H4 (cell line): ENCODE measurements at places on chromosomes 2 and 18. TPM values are rescaled to one million over a fixed set of nuclear protein-coding genes. Genes with fewer than 3 reads are reported as not detected.
A peak's percentile ranks its signal among the peaks of the same experiment; 100 is the strongest.

GRCh38 chr2:126399001-126399400 lies 257.0 kb upstream of the GYPC start:
- no peak for DNase-seq

The DAW1 gene
- not detected in 2 replicates for total RNA-seq

The SCYGR3 gene
- not detected in 2 replicates for total RNA-seq

GRCh38 chr2:20173064-20173463 lies 51.9 kb downstream of the SDC1 start:
- no peak for DNase-seq

DNA sequence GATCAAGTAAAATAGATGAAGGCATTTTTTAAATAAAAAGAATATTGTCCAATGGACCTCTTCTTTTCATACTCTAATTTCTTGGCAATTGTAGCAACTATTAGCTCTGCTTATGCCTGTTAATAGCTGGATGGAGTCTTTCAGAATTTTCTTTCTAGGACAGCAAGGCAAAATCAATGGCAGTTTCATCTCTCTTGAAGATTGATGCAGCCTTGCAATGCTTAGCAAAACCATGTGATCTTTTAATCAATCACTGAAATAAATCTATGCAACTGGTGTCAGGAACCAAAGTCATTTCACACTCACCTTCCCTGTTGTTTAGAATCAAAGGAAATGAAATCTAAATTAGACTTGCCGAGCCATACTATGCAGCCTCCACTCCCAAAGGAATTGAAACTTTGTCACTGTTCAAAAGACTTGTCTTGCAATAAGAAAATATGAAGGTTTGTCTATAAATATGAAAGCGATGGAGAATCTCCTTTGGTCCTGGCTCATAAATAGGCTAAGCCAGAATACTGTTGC lies 16.2 kb downstream of the RPRM start:
- no peak for DNase-seq

DNA sequence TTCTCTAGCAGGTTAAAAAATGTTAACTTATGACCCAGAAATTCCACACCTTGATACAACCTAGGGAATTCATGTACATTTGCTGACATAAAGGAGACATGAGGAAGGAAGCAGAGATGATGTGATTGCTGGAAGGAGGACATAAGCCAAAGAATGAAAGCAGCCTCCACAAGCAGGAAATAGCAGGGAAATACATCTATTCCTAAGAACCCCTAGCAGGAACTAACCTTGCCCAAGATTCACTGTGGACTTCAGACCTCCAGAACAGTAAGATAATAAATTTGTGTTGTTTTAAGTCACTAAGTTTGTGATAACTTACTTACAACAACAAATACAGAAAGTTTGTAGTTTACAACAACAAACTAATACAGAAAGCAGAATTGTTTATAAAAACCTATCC lies 4.6 kb upstream of the DSG4 start:
- DNase-seq, result no peak

GRCh38 chr18:48027401-48027963 lies 97.0 kb upstream of the SMAD2 start:
- DNase-seq, result peak; percentile 41

GRCh38 chr2:17849275-17849674 lies 29.2 kb upstream of the KCNS3 start:
- DNase-seq, result no peak

GRCh38 chr2:68756178-68756577 lies 21.6 kb downstream of the ARHGAP25 start:
- DNase-seq, result no peak

DNA sequence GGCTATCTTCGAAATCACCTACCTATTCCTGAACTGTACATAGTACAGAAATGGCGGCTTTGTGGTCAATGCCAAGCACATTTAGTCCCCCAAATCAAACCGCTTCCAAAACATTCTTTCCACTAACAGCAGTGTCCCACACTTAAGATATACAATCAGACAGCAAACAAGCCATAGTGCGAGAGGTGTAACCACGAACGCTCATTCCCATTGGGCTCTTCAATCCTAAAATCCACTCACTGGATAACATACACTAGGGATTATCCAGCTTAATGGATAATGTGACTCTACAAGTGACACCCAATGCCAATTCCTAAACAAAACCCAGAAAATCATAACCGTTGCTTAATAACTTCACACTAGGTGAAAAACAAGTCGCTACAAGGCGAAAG lies 2.0 kb downstream of the XPO1 start:
- peak; percentile 19 for DNase-seq

DNA sequence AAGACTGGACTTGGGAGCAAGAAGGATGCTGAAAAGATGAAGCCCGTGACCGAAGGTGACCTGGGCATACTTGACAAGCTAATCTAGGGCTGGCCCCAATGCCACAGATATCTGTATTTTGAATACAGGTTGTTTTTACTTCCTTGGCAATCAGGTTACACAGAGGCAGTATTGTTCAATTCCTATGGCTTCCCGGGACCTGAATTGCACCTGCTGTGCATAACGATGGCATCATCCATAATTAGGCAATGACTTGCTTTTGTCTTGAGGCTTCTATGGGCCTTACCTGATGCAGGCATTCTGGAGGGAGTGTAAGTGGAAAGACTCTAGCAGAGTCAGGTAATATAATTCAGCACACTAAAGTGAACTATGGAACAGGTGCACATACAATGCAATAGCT lies 60.6 kb upstream of the CUL3 start:
- DNase-seq, result no peak

The ERBB4 gene
- 0.04 and 0.33 TPM in 2 replicates for total RNA-seq

DNA sequence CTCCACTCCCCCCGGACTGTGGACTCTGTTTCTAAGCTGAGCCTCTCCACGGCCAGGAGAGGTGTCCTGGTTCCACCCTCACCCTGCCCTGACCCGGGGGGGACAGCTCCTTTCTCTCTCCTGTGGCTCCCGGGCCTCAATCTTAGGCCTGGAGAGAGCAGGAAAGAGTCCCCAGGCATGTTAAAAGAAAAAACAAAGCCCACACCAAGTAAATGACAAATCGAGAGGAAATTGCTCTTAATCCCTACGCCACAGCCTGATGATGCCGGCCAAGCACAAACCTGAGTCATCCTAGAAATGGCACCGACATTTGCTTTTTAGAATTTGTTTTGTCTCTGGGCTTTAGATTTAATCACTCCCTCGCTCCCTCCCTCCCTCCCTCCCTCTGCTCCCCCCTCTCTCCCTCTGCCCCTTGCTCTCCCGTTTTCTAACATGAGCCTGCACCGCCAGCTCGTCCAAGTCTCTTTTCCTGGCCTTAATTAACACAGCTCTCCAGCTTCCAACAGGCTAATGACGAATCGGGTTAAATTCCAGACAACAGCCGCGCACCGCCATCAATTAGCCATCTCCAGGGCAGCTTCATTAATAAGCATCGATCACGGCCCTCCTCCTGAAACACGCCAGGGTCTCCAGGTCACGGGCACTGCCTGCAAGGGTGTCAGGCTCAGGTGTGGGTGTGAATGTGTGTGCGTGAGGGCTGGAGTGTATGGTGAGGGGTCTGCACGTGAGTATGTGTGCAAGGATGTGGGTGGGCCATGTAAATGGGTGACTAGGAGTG lies 230.8 kb downstream of the CELF4 start:
- DNase-seq, result peak; percentile 64

The CCDC121 gene
- 1.5 and 1.9 TPM in 2 replicates for total RNA-seq

- DNase-seq, result no peak
Measured at GRCh38 chr18:55544014-55544413, 44.0 kb downstream of the TCF4 start.

DNA sequence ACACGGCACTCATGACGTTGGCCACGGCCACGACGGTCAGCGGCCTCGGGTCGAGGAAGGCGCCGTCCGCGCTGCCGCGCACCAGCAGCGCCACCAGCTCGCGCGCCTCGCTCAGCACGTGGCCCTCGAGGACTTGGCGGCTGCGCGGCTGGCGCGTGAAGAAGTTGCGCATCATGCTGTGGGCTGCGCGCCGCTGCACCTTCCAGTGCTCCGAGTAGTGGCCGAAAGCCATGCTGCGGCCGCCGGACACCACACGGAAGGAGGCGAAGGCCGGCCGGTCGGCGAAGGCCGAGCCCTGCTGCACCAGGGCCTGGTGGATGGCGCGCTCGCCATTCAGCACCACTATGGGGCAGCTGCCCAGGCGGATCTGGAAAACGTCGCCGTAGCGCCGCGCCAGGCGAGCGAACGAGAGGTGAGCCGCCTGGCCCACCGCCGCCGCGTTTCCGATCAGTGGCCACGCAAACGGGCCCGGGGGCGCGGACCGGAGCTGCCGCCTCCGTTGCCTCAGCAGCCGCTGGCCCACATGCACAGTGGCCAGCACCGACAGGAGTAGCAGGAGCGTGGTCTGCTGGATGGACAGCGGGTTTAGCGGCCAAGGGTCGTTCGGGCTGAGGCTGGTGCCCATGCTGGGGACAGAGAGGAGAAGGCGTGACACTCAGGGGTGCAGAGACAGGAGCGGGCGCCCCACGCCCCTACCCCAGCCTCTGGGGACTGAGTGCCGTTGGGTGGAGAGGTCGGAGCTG lies 1.0 kb downstream of the CYP1B1 start:
- DNase-seq, result no peak

- peak; percentile 97 for DNase-seq
Measured at GRCh38 chr18:3305354-3305762, 43.4 kb downstream of the MYL12B start.

The MSGN1 gene
- not detected in 2 replicates for total RNA-seq

DNA sequence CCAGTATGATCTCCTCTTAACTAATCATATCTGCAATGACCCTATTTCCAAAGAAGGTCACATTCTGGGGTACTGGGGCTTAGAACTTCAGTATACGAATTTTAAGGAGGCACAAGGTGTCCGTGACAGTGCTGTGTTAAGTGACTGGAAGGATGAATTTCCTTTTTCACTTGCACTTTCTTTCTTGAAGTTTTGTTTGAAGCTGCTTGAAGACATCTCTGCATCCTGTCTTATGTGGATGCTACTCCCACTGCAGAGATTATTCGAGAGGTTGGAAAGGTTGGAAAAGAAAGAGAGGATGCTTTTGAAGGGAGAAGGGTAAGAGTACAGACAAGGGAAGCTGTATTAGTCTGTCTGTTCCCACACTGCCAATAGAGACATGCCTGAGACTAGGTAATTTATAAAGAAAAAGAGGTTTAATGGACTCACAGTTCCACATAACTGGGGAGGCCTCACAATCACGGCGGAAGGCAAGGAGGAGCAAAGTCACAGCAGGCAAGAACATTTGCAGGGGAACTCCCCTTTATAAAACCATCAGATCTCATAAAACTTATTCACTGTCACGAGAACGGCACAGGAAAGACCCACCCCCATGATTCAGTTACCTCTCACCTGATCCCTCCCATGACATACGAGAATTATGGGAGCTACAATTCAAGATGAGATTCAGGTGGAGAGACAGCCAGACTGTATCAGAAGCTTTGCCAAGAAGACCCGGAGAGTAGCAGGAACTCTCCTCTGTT lies 3.6 kb upstream of the RNF144A start:
- no peak for DNase-seq

GRCh38 chr18:44748582-44748981 lies 67.9 kb downstream of the SETBP1 start:
- DNase-seq, result no peak

The FHOD3 gene
- 4.9 and 6.1 TPM in 2 replicates for total RNA-seq
